Caki2 (cell line): ENCODE measurements at places on chromosomes 7 and 10. TPM values are rescaled to one million over a fixed set of nuclear protein-coding genes. Genes with fewer than 3 reads are reported as not detected.

DNA sequence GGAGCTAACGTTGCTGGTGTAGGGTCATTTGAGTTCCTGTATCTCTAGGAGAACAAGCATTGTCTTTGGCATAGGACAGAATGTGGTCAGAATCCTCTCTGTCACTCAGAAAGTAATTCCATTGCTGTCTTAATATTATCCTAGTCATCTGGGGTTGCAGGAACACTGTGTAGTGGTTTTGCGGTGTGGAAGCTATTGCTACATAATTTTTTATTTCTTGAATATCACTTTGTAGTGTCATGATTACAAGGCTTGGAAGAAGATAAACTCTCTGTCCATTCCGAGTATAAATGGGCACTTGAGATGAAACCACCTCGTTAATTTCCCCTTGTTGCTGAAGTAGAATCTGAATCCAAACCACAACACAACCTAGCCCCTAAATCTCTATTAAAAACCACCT is 919.2 kb downstream of the LRMDA start:
- DNase-seq, result no peak

- DNase-seq, result no peak
Observed at GRCh38 chr10:131021969-131022368, 289.6 kb downstream of the TCERG1L start.

The PPA1 gene
- total RNA-seq, result 182 and 204 TPM in 2 replicates

DNA sequence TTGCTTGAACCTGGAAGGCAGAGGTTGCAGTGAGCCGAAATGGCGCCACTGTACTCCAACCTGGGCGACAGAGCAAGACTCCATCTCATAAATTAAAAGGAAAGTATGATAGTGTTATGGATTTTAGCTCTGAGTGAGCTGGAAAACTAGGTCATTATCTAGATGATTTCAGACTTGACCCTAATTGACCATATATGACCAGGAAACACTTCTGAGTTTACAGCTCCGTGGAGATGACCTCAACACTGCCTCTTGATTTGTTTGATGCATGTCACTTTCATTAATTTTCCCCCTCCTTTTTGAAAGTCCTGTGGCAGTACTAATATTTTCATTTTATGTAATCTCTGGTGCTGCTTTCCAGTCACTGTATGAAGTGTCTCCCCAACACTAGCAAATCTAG is 7.8 kb upstream of the SEC61A2 start:
- peak; percentile 19 for DNase-seq

The ZNF239 gene
- total RNA-seq, result 4.7 and 11.0 TPM in 2 replicates

GRCh38 chr7:150956395-150957132 is 21.6 kb downstream of the KCNH2 start:
- DNase-seq, result no peak

The LRRC17 gene
- total RNA-seq, result 1.5 TPM in 1 of 2 replicates, not detected in the other
